H7 (cell line): ENCODE measurements at places on chromosomes 3 and 15. TPM values are rescaled to one million over a fixed set of nuclear protein-coding genes. Genes with fewer than 3 reads are reported as not detected.

DNA sequence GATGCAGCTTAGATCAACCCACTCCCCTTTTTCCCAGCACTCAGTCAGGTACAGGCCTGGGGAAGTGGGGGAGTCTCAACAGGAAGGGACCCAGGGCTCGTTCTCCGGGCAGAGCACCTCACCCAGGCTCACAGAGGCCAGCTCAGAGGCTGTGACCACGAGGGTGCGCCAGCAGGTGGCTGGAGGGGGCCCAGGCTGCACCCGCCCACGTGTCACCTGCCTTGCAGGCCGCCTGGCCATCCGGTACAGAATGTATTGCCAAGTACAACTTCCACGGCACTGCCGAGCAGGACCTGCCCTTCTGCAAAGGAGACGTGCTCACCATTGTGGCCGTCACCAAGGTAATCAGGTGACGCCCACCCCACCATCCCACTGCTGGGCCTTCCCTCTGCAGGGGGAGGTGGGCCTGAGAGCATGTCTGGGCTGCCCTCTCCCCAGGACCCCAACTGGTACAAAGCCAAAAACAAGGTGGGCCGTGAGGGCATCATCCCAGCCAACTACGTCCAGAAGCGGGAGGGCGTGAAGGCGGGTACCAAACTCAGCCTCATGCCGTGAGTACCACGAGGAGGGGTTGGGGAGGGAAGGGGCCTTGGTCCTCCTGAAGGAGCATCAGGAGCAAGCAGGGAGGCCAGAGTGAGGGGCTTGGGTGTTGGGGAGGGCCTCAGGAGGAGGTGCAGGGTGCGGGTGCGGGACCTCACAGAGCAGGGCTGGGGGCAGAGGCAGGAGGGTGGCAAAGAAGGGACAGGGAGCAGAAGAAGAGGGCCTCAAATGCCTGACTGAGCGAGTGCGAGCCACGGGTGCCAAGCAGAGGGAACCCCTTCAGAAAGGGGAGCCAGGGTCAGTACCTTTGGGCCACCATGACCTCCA, 14.0 kb upstream of the LMAN1L start:
- DNase-seq: no peak

GRCh38 chr3:32960404-32961170, 9.1 kb downstream of the CCR4 start:
- DNase-seq: no peak

DNA sequence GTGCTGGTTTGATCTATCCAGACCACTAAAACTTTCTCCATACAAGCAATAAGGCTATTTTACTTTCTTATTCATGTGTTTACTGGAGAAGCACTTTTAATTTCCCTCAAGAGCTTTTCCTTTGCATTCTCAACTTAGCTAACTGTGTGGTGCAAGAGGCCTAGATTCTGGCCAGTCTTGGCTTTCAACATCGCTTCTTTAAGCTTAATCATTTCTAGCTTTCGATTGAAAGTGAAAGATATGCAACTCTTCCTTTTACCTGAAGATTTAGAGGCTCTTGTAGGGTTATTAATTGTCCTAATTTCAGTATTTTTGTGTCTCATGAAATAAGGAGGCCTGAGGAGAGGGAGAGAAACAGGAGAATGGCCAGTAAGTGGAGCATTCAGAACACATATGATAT, 234.8 kb upstream of the GADL1 start:
- DNase-seq: no peak

GRCh38 chr3:185131602-185132256, 21.1 kb downstream of the C3orf70 start:
- DNase-seq: no peak

DNA sequence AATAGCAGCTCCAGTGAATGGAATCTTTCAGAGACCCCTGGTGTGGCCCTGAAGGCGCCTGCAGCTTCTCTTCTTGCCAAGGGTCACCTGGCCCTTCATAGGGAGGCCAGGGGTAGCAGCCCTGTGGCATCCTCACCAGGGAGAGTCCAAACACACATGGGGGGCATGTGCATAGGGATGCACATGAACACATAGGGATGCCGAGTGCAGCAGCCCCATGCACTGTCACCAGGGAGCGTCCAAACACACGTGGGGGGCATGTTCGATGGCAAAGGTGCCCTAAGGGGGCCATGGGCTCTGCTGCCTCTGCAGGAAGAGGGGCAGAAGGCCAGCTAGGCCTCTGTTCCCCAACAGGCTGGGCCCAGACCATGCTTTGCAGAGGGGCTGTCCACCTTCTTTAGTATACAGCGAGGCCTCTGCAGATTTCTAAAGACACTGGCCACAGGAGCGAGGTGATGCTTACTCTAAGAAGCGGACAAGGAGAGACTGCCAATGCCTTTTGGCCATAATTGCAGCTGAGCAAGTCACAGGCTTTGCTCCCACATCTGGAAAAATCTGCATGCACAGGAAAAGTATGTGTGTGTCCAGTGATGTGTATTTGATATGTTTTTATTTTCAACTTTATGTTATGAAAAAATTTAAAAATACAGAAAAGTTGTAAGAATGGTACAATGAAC, 21.0 kb downstream of the ANAPC13 start:
- no peak for DNase-seq

DNA sequence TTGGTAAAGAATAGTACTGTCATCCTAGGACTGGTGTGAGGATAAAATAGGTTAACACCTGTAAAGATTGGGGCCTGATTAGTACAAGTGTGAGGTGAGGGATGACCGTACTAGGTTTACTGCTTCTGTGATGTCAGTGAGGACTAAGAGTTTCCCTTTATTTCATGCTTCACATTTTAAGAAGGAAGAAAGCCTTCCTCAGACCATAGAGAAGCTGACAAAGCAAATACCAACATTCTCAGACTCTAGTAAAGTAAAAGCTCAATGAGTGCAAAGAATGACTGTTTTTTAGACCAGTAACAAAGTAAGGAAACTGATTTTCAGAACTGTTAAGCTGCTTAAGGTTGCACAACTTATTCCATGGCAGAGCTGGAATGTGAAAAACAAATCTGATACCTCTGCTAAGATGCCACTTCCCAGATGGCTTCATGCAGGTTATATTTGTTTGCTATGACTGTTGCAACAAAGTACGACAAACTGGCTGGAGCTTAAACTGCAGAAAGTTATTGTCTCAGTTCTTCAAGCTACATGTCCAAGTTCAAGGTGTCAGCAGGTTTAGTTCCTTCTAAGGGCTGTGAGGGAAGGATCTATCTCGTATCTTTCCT, 354.9 kb downstream of the RSL24D1 start:
- DNase-seq: no peak

- DNase-seq: peak; percentile 64
Observed at GRCh38 chr3:192916371-192917027, 1.2 kb downstream of the MB21D2 start.

DNA sequence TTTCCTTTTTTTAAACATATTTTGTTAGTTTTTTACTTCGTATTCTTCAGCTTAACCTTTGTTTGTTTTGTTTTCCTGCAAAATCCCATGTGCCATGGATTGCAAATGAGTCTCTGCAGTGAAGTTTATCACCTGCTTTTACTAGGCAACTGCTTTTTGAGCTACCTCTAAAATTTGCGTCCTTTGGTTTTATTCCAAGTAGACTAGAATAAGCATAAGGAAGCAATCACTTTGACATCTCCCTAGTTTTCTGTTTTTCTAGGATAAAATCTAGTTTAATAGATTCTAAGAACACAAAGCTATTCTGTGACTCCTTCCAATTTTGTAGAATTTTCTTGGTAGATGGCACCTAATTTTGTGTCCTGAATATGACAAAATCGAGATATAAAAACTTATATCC, 1059.2 kb downstream of the OTOL1 start:
- DNase-seq: no peak

DNA sequence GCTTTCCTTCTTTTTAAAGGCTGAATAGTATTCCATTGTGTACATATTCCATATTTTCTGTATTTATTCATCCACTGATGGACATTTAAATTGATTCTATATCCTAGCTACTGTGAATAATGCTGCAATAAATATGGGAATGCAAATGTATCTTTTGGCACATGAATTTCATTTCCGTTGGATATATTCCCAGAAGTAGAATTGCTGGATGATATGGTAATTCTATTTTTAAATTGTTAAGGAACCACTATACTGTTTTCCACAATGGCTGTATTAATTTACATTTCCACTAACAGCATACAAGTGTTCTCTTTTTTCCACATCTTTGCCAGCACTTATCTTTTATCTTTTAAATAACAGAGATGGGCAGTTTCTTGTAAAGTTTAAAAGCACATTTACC, 302.7 kb downstream of the CTNNB1 start:
- DNase-seq: no peak

DNA sequence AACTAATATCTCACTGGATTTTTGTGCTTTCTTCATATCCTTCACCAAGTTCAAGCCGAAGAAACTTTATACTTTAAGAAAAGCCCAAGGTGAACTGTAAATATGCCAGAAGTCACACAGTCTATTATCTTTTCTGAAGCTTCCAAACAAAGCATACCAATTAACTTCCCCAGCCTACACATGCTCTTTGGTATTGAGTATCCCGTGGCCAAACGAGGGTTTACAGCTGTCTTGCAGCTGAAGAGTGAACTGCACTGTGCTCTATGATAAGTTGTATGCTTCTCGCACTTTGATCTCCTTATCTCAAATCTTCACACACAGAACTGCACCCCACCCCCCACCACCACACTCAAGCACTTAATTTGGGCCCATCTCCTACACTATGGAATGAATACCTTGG, 215.6 kb upstream of the VEPH1 start:
- no peak for DNase-seq

DNA sequence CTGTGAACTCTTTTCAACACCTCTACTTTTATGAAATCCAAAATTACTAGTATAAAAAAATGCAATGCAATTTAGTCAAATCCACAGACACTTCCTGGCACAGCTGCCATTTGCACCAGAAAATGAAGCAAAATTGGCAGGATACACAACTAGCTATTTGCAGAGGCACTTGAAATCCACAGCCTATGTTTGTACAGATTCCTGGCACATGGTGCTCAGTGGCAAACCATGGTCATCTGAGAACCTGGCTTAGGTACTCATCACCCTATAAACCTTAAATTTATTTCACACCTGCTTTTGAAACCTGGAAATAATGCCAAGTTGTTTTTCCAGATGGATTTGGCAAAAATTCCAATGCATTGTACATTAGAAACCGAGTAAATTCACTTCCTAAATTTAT, 20.2 kb upstream of the PPM1L start:
- no peak for DNase-seq

DNA sequence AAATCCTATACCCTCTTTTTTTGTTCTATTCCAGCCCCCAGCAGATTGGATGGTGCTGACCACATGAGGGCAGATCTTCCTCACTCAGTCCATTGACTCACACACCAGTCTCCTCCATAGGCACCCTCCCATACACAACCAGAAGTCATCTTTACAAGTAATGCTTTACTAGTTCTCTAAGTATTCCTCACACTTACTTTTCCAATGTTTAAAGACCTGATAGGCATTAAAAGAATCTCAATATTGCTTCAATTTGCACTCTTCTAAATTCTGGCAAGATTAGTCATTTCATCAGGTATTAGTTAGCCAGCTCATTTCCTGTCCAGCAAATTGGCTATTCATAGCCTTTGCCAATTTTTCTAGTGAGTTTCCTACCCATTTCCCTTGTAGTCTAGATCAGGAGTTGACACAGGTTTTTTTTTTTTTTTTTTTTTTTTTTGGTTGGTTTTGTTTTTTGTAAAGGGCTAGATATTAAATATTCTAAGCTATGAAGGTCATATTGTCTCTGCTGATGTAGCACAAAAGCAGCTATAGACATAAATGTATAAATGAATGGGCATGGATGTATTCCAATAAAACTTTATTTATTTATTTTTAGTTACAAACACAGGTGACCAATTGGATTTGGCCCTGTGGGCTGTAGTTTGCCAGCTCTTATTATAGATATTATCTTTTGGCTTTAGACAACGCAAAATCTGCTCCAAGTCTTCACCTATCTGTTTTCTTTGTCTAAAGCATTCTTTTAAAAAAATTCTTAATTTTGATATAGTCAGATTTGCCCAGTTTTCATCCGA, 76.1 kb downstream of the ABHD5 start:
- DNase-seq: no peak

DNA sequence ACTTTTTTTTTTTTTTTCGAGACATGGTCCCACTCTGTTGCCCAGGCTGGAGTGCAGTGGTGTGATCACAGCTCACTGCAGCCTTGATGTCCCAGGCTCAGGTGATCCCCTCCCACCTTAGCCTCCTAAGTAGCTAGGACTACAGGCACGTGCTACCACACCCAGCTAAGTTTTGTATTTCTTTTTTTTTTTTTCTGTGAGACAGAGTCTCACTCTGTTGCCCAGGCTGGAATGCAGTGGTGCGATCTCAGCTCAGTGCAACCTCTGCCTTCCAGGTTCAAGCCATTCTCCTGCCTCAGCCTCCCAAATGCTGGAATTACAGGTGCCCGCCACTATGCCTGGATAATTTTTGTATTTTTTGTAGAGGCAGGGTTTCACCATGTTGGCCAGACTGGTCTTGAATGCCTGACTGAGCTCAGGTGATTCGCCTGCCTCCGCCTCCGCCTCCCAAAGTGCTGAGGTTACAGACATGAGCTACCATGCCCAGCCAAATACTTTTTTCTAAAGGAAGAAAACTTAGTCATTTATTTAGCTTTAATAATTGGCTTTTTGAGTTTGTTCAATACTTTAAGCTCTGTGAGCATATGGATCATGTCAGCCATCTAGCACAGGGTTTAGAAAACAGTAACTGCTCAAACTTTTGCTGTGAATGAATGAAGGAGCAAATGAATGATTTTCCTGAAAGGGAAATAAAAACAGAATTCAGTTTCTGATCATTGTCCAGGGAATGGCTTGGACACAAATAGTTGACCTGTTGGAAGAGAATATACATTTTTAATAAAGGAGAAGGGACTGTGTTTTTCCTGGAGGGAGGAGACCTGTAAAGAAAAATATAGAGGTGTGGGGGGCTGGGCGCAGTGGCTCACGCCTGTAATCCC, 26.0 kb downstream of the UBE2E1 start:
- no peak for DNase-seq

GRCh38 chr3:134677987-134678308, 27.1 kb upstream of the KY start:
- no peak for DNase-seq

DNA sequence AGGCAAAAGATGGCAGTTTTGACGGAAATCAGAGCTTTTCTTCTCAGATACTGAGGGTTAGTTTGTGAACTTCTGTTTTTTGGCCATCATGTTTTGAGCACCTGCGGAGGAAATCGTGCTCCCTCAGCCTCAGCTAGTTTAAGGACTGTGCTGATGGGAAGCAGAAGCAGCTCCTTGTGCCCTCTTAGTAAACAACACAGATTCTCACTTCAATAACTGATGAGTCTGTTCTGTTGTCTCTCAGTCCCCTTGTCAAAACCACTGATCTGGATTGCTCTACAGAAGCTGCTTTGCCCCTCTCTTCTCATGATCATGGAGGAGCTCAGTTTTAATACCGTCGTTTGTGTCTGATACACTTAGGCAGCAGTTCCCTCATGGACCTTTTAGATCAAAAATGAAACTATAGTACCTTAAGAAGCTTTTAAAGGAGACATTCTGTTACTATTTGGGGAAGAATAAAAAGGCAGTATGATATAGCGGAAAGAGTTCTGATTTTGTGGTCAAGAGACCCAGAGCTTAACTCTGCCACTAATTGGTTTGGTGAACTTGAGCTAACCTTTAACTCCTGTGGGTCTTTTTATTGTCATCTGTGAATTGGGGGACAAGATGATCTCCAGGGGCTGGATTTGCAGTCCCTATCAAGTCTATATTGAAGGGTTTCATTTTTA, 152.6 kb downstream of the BBX start:
- no peak for DNase-seq

RGMA gene
- 32.6 and 34.3 TPM in 2 replicates for total RNA-seq

SI gene
- total RNA-seq: not detected in 2 replicates

MYZAP gene
- total RNA-seq: 0.35 and 0.81 TPM in 2 replicates

OXTR gene
- total RNA-seq: 0.78 and 4.2 TPM in 2 replicates

TRPM1 gene
- 0.48 and 0.89 TPM in 2 replicates for total RNA-seq

RTP4 gene
- not detected in 2 replicates for total RNA-seq

LRRC34 gene
- total RNA-seq: 4.2 and 8.5 TPM in 2 replicates

CPNE4 gene
- total RNA-seq: 0.55 and 0.83 TPM in 2 replicates

APOD gene
- total RNA-seq: not detected in 2 replicates

BHLHE40 gene
- 6.7 and 7.4 TPM in 2 replicates for total RNA-seq
